ENCODE measurements at places on chromosomes 3 and 15. TPM values are rescaled to one million over a fixed set of nuclear protein-coding genes. Genes with fewer than 3 reads are reported as not detected.

- no peak for DNase-seq
Measured at GRCh38 chr15:90138071-90138833, 36.0 kb upstream of the IDH2 start.

The CDHR4 gene
- not detected for polyA plus RNA-seq

DNA sequence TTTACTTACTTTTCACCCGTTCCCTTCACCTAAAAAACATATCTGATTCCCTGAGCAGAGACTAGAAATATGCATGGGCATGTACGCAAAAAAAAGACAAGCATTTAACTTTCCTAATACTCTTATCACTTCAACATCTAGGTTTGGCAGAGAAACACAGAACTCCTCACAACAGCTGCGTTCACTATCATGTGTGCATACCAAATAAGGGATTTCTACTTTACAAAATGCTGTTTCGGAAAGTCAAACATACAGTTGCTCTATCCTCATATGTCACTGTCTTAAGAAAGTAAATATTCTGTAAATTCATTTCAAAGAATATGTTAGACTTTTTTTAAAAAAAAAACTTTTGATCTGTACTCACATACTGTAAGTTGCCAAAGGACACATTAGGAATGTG lies 65.1 kb upstream of the CBLB start:
- no peak for DNase-seq

- DNase-seq = no peak
Measured at GRCh38 chr15:48388016-48388851, 57.0 kb downstream of the DUT start.

The ANKUB1 gene
- polyA plus RNA-seq = not detected

DNA sequence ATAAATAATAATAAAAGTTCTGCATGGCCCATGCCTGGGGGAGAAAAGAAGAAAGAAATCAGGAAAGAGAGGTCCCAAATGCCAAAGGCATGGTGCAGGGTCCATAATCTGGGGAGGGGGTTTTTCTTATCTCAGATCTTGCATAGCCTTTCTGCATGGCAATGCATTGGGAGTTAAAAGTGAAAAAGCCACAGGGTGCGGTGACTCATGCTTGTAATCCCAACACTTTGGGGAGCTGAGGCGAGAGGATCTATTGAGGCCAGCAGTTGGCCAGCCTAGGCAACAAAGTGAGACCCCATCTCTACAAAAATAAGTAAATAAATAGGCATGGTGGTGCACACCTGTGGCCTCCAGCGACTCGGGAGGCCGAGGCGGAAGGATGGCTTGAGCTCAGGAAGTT lies 76.8 kb upstream of the GATA2 start:
- DNase-seq = no peak

GRCh38 chr15:90871716-90872485 lies 3.5 kb downstream of the FURIN start:
- DNase-seq = no peak

The CCR8 gene
- polyA plus RNA-seq = not detected

- no peak for DNase-seq
Measured at GRCh38 chr15:57684491-57685151, 21.9 kb upstream of the POLR2M start.

DNA sequence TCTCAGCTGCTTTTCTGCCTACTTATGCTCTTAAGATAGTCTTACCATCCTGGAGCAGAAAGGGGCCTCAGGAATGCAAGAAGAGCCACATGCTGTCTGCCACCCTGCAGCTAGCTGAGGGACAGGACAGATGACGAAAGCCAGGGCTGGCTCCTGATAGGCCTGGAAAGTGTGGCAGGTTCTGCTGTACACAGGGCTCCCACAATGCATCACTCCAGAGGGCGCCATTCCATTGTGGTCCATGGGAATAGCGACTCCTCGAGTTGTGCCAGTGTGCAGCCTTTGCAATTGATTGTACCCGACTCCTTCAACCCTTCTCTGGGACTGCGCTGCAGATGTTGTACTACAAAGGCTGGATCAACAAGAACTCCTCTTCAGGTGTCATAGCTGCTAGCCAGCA lies 11.2 kb downstream of the ACAN start:
- DNase-seq = no peak

DNA sequence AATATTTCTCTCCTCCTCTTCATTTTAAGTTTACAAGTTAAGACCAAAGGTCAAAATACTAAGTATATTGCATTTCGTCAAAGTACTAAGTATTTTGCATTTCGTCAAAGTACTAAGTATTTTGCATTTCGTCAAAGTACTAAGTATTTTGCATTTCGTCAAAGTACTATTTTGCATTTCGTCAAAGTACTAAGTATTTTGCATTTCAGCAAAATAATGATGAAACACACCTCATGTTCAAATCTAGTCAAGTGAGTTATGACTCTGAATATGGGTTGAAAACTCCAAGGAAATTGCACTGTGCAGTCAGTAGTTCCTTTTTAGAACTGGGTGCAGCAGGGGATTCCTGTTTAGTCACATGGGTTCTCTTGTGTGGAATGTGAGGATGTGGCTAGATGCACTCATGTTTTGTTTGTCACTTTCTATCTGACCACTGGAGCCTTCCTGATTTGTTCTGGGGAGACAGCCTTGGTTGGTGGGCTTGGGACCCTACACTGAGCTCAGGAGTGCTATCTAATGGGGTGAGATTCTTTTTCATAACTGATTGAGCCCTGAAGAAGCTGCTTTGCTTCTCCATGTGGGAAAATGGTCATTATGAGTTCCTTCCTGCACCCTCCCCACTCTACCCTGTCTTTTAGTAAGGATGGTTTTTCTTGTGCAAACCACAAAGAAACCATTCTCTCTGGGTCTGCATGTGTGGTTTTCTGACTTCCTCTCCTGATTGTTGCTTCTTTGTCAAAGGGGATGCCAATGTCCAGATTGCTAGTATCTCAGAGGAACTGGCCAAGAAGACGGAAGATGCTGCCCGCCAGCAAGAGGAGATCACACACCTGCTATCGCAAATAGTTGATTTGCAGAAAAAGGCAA lies 73.4 kb downstream of the CCK start:
- DNase-seq = no peak

DNA sequence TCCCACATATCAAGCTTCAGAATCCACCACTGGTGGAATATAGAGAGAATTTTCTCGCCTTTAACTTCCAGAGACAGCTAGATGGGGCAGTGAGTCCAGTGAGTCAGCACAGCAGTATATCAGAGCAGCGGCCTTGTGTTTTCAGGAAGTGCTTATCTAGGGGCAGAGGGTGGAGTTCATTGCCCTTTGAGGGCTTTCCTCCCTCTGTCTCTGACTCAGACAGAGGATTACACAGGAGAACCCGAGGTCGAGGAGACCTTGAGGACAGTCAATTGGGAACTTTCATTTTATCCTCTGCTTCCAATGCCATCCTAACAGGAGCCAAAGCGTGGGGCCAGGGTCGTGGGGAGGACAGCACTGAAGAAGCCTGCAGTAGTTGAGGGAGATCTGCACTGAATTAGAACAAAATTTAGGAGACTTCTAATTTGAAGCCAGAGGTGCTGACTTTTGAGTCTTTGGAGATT lies 109.6 kb upstream of the UMPS start:
- no peak for DNase-seq

DNA sequence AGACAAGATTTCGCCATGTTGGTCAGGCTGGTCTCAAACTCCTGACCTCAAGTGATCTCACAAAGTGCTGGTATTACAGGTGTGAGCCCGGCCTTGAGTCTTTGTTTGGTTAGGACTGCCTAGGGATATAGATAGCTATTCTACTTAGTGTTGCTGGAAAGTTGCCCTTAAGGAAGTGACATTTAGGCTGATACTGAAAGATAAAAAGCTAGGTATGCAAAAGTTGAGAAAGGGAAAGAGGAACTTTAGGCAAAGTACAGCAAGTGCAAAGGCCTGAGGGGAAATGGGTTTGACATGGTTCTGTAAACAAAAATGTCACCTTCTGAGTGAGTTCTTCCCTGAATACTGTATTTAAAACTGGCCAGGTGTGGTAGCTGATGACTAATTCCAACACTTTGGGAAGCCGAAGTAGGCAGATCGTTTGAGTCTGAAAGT lies 111.5 kb downstream of the ZNF609 start:
- DNase-seq = no peak

- no peak for DNase-seq
Measured at GRCh38 chr3:12518261-12519028, 26.9 kb downstream of the MKRN2OS start.

GRCh38 chr3:81864272-81864671 lies 102.8 kb upstream of the GBE1 start:
- DNase-seq = no peak

The CCR9 gene
- 0.22 TPM for polyA plus RNA-seq

DNA sequence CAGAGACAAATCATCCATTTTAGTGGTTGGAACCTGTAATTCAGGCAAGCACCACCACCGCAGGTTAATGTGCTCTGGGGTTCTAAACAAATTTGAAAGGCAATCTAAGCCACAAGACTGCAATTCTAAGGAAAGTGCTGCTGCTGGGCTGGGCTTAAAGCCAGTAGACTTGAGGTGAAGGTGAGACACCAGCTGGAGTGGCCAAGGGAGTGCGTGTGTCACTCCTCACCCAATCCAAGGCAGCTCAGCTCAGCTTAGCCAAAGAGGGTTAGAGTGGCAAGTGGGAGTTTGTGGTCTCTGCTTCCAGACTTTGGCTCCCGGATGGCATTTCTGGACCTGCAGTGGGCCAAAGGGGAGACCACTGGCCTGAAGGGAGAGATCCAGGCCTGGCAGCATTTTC lies 1655.6 kb downstream of the SI start:
- no peak for DNase-seq

- no peak for DNase-seq
Measured at GRCh38 chr3:81301230-81301629, 460.2 kb downstream of the GBE1 start.

DNA sequence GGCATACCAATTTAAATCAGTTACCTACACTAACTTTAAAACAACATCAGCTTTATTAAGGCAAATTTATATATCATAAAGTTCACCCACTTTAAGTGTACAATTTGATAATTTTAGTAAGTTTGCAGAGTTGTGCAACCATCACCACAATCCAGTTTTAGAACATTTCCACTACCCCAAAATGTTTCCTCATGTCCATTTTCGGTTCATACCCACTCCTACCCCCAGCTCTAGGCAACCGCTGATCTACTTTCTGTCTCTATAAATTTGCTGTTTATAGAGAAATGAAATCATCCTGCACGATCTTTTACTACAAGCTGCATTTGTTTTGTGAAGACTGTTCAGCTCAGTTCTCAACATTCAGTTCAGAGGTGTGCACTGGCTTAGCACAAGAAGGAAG lies 31.5 kb upstream of the FAM81A start:
- DNase-seq = no peak

GRCh38 chr3:111989061-111989678 lies 9.6 kb upstream of the TAGLN3 start:
- no peak for DNase-seq

The TP53BP1 gene
- 67.7 TPM for polyA plus RNA-seq

DNA sequence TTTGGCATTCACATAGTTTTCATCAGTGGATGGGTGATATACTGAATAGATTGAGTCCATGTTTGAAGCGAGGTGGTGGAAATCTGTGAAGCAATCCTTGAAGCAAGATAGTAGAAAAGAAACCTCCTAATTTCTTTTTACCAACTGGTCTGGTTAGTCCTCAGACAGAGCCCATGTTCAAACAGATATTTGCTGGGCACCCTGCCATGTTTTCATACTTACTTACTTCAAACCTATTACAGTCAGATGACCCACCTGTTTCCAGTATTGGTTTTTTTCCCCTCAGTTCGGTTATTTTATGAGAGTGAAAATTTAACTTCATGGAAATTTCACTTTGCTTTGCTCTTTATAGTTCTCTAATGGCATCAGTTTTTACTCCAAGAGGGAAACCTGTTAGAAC lies 23.7 kb downstream of the EXOSC7 start:
- DNase-seq = no peak

DNA sequence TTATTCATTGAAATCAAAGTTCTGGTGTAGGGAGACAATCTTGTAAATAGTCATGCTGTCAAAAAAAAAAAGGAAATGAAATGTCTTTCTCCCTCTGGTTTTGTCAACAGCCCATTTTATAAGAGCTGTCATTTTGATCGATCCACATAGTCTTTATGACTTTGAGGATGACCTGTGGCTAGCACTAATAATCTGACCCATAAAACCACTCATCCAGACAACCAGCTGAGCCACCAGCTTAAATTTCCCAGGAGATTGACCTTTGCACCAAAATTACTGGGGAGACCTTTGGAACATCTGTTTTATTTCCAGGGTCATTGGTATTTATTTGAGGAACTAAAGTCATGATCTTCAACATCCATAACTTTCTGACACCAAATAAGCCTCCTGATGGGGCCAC lies 98.5 kb upstream of the MME start:
- peak; percentile 5 for DNase-seq

- DNase-seq = no peak
Measured at GRCh38 chr3:60176614-60177013, 1074.6 kb downstream of the FHIT start.

- DNase-seq = no peak
Measured at GRCh38 chr15:63752979-63753378, 80.8 kb downstream of the HERC1 start.

The LOXL1 gene
- polyA plus RNA-seq = 86.1 TPM

The ANKRD63 gene
- not detected for polyA plus RNA-seq

The ADGRG7 gene
- polyA plus RNA-seq = 0.06 TPM

The GATM gene
- 304 TPM for polyA plus RNA-seq

DNA sequence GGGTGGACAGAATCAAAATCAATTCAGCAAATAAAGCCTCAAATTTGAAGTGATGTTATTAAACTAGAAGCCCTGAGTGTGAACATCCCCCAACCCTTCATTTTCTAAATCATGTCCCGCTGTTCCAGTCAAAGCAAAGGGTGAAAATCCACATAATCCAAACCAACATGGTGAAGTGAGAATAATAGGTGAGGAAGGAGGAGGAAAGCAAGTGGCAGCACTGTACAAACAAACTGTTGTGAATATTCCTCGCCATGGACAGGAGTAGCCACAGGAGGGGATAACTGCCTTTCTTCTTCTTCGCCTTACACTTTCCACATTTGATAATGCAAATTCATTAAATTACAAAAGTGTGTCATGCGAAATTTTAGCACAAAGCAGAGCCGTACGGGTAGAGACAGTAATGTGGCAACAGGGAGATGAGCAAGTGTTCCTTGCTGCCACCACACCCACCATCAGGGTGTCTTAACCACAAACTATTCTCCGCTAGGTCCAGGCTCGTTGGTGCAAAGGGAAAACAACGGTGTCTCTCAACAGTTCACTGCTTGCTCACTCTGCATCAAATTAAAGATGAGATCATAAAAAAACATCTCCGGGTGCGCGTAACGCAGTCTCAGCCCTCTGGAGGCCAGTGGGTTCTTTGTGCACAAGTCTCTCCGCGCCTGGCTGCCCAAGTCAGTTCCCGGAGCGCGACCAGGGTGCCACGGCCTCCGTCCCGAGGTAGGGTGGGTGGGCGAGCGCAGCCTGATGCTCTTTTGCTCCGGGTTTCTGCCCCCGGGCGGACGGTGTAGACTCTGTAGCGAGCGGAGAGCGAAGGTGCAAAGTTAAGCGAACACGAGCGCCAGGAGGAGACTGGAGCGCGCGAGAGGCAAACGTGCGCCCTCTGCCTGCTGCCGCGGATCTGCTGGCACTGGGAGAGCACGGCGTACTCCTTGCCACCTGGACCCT lies 6.7 kb downstream of the EPHA3 start:
- DNase-seq = peak; percentile 74

GRCh38 chr3:157671656-157672055 lies 168.4 kb upstream of the VEPH1 start:
- no peak for DNase-seq

The DUOX2 gene
- 0.04 TPM for polyA plus RNA-seq
